Cortex of kidney (tissue), 1 donor: ENCODE measurements at places on chromosomes 5 and 9.

- no peak for DNase-seq
Measured at GRCh38 chr9:15306068-15306756, 804 bp downstream of the TTC39B start.

DNA sequence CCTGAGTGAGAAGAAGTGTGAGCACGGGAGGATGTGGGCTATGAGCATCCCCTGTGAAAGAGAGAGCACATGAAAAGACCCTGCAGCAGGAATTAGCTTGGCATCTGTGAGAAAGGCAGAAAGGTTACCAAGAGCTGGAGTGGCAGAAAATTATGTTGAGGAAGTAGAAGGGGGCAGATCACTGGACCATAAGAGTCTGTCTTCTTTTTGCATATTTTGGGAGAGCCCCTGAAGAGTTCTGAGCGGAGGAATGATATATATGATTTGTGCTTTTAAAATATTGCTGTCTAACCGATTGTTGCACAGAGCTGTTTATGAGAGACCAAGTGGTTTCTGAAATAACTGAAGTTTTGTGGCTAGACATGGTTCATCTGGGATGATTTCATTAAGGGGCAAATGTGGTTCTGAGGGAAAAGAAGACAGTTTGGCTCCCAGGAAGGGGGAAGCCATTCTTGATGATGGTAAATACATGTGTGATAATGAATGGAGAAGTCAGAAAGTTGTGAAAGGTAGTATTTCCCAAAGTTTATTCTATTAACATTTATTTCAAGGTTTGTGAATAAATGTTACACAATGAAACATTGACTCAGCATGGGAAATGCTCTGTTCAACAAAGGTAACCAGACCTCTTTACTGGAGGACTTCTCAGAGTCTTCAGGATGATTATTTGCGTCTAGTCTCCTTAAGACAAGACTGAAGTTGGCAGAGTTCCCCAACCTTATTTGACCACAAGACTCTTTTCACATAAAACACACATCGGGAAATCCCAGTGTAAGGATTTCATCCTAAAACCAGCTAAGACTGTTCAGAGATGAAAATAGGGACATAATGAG, 31.5 kb upstream of the ADRB2 start:
- DNase-seq: no peak

- no peak for DNase-seq
Measured at GRCh38 chr9:136681945-136682699, 5.1 kb downstream of the AGPAT2 start.

DNA sequence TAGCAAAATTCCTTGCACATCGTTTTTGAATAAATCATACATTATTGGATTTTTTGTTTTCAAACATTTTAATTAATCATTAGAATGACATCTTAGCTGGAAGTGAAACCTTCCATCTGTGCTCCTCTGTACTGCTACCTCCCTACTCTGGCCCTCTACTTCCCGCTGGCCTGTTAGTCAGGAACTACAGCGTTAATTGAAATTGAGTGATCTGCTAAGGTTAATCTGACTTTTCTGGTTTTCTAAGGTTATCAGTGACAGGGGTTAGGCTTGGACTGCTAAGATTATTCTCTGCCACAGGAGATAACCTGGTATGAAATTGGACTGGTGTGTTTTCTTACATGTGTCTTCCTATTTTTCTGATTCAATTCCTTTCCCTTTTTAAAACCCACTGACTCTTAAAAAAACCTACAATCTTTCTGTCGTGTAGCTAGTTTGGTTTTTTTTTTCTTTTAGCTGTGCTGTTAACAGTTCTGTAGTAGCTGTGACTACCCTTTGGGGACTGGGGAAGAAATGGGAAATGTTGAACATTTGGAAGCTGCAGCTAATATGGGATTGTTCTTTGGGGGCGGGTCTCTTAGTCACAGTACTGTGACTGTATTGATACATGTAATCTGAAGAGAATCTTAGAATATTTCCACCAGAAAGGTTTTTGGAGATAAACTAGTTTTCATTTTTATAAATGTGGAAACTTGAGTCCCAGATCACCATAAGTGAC, 4.6 kb downstream of the KIF2A start:
- no peak for DNase-seq

- no peak for DNase-seq
Measured at GRCh38 chr5:171484460-171484899, 65.0 kb downstream of the FGF18 start.

- no peak for DNase-seq
Measured at GRCh38 chr5:5017827-5018577, 122.1 kb upstream of the ADAMTS16 start.

DNA sequence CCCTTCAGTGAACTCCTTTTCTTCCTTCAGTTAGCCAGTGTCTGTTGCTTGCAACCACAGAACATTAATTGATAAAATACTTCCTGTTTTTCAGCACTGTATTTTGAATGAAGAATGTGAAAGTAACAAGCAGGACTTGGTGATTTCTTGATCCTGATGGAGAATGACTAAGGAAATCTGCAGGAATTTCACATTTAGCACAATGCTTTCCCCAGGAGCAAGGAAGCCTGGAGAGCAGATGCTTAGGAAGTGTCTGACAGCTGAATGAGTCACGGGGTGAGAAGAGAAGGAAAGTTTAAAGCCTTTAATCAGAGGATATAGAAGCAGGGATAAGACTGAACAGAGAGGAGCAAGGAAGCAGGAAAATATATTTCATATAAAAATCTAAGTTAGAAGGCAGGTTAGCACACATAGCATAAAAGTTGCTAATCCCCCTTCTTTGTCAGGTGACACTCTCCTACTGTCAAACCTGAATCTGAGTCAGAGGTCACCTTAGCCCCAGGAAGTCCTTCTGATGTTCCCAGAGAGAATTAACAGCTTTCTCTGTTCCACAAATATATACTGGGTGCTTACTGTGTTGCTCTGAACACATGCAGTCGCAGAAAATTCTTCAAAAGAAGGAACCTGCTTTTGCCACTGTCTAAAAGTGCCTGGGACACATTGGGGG, 59.7 kb downstream of the GNA14 start:
- DNase-seq: no peak

- no peak for DNase-seq
Measured at GRCh38 chr9:99403371-99403770, 181.3 kb downstream of the SEC61B start.

DNA sequence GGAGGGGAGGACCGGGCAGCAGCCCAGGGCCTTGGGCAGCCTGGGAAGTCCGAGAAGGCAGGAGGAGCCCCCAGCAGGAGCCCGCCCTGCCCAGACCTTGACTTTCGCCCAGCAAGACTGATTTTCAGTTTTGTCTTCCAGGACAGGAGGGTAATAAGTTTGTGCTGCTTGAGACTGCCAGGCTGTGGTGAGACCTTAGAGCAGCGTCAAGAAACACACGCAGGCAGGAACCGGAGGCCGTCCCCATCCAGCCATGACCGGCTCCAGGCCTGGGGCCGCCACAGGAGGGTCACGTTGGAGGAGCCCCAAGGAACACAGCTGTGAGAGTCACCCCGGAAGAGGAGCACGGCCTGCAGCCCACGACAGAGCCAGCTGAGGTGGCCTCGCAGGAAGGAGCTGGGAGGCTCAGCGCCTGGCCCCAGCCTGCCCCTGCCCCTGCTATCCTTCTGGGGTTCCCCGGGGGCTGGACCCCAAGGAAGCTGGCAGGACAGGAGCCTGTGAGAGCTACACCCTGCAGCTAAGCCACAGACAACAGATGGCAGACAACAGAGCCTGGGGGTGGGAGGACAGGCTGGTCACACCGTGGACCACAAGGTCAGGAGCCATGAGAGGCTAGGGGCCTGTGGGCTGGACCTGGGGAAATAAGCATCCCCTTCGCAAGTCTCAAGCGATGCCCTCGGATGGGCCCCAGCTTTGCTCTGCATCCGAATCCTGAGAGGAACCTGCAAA, 126.0 kb upstream of the FAM120A start:
- no peak for DNase-seq

GRCh38 chr9:37650873-37651768, at the start of gene FRMPD1:
Gene FRMPD1, plus strand, starts transcription at chr9:37650954. Its CDS starts 41,688 bp downstream, at chr9:37692642.
- no peak for DNase-seq

- DNase-seq: no peak
Measured at GRCh38 chr5:179908528-179908927, 831 bp upstream of the TBC1D9B start.

GRCh38 chr5:145811834-145812625, 23.1 kb downstream of the PRELID2 start:
- no peak for DNase-seq
